Hematopoietic multipotent progenitor cell treated with erythropoietin and hydrocortisone succinate and interleukin-3 and kit ligand, for 4 days (in vitro differentiated cells): ENCODE measurements at places on chromosomes 1 and 21.

DNA sequence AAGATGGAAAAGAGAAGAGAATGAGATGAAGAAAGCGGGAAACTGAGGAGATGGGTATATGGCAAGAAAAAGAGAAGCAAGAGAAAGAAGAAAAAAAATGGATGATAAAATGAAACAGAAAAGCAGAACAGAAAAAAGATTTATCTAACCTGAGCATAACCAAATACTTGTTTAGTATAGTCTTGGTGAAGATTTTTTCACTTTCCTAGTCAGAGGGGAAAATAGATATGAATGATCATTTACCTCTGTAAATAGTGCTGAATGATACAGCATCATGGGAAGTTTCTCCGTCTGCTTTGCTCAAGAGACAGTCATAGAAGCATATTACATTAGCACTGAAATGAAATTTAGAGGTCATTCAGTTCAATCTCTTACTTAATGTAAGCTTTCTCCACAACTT is 36.1 kb upstream of the PLPPR4 start:
- no peak for DNase-seq

- DNase-seq = no peak
Observed at GRCh38 chr1:157081707-157082106, 17.9 kb downstream of the ETV3L start.

GRCh38 chr1:32767156-32767555 is 50.0 kb downstream of the YARS1 start:
- DNase-seq = no peak

GRCh38 chr1:162422662-162423375 is 10.9 kb upstream of the SH2D1B start:
- DNase-seq = peak; percentile 93

DNA sequence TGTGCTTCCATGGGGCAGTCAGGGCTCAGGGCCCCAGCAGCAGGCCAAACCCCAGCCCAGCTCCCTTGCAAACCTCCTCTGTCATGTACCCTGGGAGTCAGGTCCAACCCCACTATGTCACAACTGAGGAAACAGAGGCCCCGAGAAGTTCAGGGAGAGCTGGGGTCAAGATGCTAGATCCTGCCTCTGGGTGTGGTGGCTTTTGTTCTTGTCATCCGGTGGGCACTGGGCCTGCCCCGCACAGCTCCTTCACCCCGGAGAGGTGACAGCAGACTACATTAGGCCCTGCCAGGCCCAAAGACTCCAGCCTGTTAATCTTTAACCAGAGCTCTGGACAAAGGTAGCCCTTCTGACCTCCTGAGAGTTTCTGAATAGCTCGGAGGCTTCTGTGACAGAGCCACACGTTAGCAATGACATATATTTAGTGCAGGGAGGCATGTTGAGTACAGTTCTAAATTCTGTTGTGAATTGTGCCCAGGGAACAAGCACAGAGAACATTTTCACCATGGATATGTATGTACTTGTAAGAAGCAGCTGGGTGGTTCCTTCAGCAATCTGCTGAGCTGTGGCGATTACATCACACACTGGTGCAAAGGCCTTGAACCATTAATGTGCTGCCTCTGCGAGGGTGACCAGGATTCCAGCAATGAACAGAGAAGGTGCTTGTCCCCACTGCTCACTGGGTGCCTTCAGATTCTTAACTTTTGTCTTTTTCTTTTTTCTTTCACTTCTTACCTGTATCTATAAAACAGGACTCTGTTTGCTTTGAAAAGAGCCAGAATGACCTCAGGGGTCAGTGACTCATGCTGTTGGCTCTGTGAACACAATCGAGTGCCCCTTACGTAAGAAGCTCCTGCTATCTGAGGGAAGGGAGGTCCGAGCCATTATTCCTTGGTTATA is 102.8 kb downstream of the RHOU start:
- peak; percentile 44 for DNase-seq

- no peak for DNase-seq
Observed at GRCh38 chr1:46682064-46682463, 10.4 kb downstream of the TEX38 start.

GRCh38 chr1:6234502-6235295 is 1.1 kb downstream of the ICMT start:
- DNase-seq = peak; percentile 40

GRCh38 chr1:24202987-24203386 is 15.9 kb upstream of the IFNLR1 start:
- DNase-seq = no peak

DNA sequence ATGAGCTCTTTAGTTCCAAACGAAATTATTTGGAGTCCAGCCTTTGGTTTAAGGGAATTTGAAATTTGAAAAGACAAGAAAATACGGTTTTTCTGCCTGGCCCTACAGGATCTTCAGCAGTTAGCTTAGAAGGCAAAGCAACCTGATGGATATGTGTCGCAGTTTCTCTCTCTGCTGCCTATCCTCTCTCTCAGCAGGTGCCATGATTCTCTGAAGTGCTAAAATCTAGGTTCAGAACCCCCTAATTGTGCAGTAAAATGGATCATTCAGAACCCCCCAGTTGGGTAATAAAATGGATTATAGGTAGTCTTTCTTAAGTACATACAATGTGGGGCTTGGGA is 446 bp upstream of the DEPDC1 start:
- DNase-seq = no peak

DNA sequence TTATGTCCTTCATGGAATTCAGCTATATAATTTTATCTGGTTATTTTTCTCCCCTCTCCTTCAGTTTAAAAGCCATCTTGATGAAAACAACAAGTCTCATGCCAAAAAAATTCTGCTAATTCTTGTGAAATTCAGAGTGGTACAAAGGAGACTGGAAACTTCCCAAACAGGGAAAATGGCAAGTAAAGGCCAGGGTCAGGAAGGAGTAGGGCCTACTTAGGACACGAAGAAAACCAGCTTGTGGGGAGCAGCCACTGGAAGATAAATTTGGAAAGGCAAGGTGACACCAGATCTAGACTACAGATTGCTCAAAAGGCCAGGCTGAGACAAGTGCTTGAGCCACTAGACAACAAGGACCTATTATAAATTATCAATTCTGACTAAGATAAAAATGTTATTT is 6.4 kb downstream of the TSTD1 start:
- DNase-seq = no peak

GRCh38 chr1:99207216-99207615 is 57.1 kb upstream of the PLPPR4 start:
- no peak for DNase-seq

- no peak for DNase-seq
Observed at GRCh38 chr1:184068354-184068753, 16.8 kb downstream of the TSEN15 start.

DNA sequence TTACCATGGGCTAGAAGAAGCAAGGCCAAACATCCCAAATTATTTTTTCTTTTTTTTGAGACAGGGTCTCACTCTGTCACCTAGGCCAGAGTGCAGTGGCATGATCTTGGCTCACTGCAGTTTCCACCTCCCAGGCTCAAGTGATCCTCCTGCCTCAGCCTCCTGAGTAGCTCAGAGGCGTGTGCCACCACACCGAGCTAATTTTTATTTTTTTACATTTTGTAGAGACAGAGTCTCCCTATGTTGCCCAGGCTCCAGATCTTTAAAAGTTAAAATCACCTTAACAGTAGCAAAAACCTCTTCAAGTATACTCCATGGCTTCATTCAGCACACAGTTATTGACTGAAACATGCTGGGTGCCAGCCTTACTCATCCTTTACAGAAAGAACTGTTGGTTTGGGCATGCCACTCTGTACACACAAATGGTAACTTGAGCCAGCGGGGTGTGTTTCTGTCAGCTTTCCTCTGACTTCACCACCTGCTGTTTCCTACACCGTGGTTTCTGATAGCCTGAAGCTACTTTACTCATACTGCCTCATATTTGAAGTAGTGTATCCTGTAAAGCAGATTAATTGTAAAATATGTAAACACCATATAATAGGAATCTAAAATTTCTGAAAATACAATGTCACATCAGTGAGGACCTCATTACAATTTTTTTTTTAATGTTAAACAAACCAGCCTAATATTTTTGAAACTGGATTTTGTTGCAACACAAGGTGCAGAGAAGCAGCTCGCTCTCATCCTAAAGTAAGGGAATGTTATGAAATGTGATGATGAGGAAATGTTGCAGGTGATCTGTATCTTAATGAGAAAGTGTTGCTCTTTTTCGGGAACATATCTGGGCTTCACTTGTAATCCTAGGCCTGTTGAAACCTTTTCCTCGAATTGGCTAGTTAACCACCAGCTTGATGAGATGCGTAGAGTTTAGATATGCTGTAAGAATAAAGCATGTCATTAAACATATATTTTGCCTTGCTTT is 113.9 kb downstream of the ATP5PO start:
- peak; percentile 11 for DNase-seq

DNA sequence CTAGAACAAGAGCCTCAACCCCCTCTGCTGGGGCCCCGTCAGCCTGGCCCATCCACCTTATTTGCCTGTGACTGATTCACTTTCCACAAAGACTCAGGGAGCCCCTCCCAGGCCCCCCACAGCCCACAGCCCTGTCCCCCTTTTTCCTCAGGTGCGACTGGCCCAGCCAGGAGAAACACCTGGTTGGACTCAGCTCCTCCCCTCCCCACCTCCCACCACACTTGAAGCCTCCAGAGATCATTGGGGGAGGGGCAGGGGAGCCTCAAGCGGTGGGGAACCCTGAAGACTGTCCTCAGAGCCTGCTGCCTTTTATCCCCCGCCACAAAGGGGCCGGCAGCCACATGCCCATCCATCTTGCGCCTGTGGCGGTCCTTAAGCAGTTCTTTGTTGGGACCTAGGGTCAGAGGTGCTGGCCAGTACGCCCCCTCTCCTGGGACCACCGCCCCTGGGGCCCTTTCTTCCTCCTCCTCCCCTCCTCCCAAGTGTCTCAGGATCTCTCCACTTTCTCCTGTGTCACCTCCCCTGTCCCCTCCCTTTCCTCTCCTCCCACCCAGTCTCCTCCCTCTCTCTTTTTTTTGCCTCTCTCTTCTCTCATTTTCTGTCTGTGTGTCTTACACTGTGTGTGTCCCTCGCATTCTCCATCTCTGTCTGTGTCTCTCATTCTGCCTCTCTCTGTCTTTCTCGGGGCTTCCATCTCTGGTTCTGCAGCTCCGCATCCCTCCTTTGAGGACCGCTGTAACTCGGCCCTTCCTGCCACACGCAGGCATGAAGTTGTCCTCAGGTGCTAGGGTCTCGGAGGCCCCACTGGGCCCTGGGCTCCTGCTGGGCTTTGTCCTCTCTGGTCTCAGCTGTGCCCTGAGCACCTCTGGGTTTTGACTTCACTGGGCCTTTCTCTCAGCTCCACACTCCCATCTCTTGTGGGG is 12.2 kb downstream of the CRABP2 start:
- DNase-seq = peak; percentile 68

GRCh38 chr1:94325377-94326302 is 88.3 kb upstream of the ARHGAP29 start:
- DNase-seq = peak; percentile 50

DNA sequence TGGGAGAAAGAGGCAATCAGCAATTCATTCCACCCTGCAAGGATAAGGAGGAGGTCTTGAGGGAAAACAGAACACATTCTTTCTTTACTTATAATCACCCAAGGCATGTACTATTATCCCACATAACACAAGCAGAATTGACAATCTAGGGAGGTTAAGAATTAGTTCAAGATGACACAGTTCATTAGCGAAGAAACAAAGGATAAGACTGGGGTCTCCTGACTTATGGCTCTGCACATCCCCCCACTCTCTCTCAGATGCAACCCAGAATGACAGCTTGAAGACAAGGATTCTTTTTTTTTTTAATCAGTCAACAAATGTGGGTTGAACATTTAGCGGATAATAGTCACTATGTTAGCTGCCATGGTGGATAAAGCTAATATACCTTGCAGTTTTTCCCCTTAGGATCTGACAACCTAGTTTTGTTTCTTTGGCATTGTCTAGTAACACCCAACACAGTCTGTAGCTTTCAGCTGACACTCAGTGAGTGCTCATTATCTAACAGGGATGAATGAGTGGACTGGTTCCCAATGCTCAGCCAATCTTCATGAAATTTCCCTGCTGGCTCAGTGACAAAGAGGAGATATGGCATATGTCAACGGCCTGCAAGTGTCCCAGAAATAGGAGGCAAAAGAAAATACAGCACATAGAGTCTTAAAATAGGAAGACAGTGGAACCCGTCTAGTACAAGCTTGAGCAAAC is 35.1 kb downstream of the RXRG start:
- DNase-seq = no peak

DNA sequence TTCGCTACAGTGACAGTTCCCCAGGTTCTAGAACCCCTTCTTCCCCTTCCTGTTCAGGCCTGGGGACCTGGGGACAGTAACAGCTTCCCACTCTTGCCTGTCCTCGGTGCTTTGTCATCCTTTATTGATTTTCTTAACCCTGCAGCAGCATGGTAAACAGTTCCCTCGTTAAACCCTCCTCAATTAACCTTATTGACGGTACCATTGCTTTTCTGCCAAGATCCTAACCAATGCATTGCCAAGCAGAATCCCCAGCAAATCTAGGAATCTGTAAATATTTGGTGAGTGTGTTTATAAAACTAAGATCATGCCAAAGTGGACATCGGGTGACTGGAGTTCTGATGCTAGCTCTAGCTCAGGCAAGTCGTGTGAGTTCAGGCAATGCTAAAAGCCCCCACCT is 99.6 kb upstream of the KAZN start:
- no peak for DNase-seq
